ENCODE measurements at places on chromosomes 5 and 9.

DNA sequence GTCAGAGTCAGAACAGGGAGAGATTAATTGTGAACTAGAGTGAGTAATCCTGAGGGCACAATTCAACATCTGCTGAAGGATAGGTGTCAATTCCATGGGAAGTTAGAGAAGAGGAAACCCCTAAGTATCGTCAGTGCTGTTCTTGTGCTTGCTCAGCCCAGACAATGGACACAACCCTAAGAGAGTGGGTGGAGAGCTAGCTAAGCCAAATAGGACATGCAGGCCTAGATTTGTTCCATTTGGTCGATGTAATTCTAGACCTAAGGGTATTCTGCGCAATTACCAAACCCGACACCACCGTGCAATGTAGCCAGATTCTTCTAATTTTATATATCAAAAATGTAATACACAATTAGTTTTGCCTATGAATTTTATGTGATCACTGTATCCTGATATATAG lies 431.6 kb downstream of the SH3GL2 start:
- DNase-seq: no peak

DNA sequence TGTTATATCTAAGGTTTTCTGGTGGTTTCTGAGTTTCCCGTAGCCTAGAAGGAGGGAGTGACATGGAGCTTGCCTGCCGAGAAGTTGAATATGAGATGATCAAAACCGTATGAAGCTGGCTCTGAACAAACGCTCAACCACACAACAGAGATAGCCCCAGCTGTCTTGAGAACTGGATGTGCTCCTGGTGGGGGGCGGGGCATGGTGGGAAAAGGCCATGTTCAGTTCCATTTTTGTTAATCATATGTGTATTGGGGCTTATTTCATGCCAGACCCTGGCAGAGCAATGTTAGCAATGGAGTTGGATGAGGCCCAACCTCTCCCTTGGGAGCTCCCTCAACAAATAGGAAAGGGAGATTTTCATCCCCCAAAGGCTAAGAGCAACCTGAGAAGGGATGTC lies 4.8 kb downstream of the CCL19 start:
- no peak for DNase-seq

DNA sequence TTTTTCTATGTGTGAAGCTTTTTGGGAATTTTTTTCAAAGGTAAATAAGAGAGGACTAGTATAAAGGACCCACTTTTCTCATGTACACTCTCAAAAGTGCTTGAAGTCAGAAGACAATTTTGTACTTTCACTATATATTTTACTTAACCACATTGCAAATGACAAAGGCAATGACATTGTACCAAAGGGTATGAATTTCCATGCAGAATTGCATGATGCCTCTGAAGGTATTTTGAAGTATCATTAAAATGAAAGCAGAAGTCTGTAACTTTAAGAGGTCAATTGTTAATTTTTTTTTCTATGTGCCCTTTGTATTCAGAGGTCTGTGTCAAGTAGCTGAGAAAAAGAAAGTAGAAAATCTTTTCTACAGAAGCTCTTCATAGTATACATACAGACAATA lies 84.7 kb downstream of the ST8SIA4 start:
- no peak for DNase-seq

DNA sequence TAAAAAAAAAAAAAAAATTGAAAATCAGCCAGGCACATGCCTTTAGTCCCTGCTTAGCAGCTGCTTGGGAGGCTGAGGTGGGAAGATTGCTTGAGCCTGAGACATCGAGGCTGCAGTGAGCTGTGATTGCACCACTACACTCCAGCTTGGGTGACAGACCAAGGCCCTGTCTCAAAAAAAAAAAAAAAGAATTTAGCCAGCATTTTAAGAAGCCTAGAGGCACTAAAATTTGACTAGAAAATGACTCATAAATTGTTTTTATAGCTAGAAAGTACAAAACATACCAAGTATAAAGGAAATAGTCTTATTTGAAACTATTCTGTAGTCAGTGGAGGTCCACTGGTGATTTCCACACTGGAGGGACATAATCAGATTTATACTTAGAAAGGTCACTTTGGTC lies 17.5 kb downstream of the LRRC70 start:
- no peak for DNase-seq

DNA sequence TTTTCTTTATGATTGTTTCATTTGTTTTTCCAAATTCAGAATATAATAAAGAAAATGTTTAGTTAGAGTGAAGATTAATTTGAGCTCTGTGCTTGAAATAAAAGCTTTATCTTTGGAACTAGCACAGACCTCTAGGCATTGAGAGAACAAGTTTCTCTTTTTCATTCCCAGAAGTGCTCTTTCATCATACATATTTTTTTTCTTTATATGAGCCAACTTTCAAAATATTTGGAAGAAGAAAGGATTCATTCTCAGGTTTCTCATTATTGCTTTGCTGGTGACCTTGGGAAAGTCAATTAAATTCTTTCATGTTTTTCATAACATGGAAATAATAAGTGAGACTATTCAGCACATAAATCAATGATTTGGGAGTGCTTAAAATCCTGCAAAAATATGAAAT lies 16.8 kb downstream of the CTXN3 start:
- DNase-seq: no peak

GRCh38 chr5:61319388-61320146 lies 12.5 kb upstream of the ZSWIM6 start:
- no peak for DNase-seq

DNA sequence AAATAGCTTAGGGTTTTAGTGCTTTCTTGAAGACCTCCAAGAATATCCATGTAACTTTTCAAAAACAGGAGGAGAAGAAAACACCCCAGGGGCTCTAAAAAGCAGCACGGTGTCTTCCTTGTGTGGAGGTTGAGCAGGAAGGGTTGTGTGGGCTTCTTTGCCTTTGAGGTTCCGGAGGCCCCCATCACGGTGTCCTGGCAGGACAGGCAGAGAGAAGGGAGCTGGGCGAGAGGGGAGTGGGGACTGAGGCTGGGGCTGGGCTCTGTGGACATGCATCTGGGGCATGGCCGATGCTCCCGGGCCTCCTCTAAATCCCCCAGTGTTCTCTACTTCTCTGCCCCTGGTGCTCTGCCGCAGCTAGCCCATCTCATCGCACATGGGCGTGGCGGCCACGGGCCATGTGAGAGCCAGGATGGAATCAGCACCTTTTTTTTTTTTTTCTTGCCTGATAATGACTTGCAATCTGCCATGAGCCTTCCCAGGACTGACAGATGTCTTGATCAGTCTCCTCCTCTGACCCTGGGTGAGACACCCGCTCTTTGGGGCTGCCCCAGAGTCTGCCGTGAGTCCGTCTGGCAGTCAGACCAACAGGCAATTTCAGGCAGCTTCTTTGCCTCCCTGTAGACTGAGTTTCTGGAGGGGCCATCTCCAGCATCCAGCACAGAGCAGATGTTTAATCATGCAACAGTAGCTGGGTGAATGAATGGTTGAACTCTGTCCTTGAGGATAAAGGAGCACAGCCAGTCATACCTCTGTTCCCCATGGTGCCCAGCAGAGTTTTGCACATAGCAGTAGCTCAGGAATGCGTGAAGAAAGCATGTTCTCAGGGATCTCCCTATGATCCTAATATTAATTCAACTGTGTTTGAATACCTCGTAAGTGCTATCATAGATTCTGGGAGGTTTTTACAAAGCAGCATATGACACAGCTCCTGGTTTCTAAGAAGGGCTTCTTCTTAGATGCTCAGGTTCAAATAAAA lies 12.1 kb downstream of the CXCL14 start:
- DNase-seq: no peak

GRCh38 chr5:134289509-134290113 lies 63.7 kb upstream of the PPP2CA start:
- DNase-seq: peak; percentile 8

GRCh38 chr9:91782708-91783214 lies 167.3 kb downstream of the ROR2 start:
- no peak for DNase-seq

GRCh38 chr9:3240656-3241268 lies 285.0 kb downstream of the RFX3 start:
- peak; percentile 36 for DNase-seq

DNA sequence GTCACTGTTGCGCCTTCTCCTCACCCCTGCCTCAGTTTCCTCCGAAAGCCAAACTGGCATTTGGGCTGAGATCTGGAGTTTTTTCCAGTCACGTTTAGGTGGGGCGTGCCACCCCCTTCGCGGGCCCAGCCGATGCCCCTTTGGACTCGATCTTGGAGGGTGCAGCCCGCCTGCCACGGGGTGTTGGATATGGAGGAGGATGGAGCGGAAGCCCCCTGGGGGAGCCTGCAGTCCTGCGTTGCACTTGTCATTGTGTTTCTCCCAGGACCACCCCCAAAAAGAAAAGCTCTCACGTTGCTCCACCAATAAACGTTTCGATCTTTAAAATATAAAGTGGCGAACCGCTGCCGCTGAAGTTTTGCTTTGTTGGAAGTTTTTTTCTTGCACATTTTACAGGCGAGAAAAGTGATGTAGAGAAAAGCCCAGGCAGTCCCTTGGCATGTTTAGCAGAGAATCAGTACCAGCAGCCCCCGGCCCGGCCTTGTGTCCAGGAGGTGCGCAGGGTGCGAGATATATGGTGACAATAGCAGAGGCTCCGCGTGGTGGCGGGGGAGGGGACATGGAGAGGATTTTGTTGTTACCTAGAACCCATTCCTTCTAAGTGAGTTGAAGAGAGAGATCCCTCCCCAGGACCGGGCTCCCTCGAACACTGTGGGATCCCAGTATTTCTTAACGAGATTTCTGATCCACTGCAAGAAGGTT lies 681 bp downstream of the F2R start:
- no peak for DNase-seq

- DNase-seq: no peak
Observed at GRCh38 chr5:156361436-156362109, 34.6 kb downstream of the SGCD start.

DNA sequence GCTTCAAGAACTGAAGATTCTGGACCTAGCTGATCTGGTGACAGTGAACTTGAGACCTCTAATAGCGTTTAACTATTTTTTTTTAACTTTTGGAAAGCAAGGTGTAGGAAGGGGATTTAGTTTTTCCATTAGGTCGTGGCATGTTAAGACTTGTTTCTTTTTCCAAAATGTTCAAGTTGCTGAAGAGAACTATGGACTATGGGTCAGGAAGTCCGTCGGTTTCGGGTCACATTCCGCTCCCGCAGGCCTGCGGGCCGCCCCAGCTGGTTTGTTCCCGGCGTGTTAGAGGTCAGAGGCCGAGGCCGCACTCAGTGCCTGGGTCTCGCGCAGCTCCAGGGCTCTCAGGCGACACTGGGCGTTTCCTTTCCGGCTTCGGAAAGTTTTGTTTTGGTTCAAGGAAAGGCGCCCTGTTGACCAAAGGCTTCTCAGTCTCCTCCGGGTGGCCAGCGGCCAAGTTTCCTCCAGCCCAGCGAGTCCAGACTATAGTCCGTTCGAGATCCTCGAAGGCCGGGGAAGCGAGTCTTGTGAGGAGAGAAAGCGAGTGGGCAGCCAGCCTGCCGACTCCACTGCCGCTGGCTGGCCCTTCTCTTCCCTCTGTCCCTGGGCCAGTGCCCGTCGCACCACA lies 586 bp upstream of the FCHO2 start:
- DNase-seq: peak; percentile 1

GRCh38 chr9:106818034-106818433 lies 44.9 kb upstream of the ZNF462 start:
- DNase-seq: no peak

DNA sequence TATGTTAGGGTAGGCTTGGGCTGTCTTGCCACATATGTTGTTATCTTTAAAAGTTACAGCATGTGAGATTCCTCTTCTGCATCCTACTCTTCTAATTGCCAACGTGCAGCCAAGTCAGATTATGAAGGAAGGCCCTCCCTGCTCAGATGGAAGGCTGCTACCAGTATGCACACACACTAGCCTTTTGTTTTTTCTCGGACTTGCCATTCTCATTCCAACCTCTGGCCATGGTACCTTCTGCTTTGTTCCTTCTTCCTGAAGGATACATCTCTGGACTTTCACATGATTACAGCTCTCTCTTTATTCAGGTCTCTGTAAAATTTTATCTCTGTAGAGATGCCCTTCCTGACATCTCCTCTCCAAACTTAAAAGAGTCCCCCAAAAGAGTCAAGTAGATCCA lies 12.8 kb upstream of the OTP start:
- DNase-seq: no peak
